ENCODE measurements at places on chromosomes 3 and 15.

GRCh38 chr3:117708601-117709000, 999.0 kb downstream of the TUSC7 start:
- DNase-seq: no peak

- no peak for DNase-seq
These were observed 674.8 kb downstream of the TBL1XR1 start for GRCh38 chr3:176522436-176522835.

DNA sequence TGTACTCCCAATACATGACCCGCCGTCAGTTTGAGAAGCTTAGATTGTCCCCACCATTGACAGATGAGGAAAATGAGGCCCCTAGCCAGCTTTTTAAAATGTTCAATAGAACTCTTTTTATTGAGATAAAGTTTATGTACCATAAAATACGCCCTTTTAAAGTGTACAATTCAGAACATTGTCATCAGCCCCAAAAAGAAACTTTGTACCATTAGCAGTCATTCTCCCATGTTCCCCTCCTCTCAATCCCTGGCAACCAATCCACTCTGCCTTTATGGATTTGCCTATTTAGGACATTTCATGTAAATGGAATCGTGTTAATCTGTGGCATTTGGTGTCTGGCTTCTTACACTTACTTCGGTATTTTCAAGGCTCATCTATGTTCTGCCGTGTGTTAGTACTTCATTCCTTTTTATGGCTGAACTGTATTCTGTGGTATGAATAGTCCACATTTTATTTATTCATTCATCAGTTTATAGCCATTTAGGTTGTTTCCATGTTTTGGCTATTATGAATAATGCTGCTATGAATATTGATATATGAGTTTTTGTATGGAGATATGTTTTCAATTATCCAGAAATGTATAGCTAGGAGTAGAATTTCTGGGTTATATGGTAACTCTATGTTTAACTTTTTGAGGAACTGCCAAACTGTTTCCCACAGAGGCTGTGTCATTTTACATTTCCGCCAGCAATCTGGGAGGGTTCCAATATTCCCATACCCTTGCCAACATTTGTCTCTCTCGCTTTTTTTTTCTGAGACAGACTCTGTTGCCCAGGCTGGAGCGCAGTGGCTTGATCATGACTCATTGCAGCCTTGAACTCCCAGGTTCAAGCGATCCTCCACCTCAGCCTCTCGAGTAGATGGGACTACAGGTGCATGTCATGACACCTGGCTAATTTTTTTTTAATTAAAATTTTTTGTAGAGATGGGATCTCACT, 15.3 kb upstream of the PTPN23 start:
- no peak for DNase-seq

GRCh38 chr15:92294759-92295158, 98.9 kb upstream of the ST8SIA2 start:
- DNase-seq: no peak

DNA sequence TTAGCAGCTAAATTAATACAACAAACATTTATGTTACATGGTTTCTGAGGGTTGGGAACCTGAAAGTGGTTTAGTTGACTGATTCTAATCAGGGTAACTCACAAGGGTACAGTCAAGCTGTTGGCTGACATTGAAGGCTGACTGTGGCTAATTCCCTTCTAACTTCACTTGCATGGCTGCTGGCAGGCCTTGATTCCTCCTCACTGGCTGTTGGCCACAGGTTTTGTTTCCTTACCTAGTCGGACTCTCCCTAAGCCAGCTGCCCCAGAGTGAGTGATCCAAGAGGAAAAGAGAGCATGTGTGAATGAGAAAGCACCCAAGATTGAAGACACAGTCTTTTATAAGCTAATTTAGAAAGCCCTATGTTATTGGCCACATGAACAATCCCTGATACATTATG, 700.1 kb downstream of the ROBO1 start:
- no peak for DNase-seq

DNA sequence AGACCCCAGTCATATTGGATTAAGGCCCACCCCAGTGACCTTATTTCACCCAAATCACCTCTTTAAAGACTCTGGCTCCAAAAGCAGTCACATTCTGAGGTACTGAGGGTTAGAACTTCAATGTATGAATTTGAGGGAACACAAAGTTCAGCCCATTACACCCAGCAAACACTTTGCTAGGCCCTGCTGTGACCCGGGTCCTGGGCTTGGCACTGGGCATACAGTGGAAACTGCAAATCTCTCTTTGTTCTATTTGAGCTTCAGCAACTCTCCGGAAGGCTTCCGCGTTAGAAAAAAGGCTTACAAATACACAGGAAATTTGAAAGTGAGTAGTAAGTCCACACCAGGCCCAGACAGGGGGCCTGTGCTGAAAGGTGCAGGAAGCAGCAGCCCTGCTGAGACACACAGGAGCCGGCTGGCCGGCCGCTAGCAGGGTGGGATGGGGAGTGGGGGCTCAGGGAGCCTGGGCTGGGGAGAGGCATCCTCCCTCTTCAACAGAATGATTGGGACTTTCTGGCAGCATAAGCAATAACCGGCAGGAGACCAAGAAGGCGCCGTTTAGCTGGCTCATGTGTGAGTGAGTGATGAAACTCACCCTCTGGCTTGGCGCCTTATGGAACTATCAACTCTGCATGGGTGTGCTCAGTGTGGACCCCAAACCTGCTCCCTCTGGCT, 13.0 kb downstream of the LIPC start:
- DNase-seq: no peak

GRCh38 chr15:98561169-98561941, 87.0 kb upstream of the IGF1R start:
- DNase-seq: no peak

GRCh38 chr3:123163141-123163540, 38.6 kb upstream of the SEC22A start:
- no peak for DNase-seq

DNA sequence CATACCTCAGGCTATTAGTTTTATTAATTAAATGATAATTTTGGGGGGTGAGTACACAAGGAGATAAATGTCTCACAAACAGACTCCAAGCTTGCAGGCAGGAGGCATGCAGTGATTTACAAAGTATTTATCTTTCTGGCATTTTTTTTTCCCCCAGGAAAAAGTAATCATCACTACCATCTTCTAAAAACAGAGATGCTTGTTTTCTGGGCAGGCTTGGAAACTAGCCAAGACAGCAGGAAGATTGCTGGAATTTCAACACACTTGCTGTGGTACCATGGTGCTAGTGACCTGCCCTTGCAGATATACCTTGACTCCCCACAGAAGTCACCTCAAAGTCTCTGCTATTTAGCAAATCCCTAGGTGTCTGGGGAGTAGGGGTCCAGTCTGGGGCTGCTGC, 732.8 kb upstream of the CFAP20DC start:
- DNase-seq: no peak

DNA sequence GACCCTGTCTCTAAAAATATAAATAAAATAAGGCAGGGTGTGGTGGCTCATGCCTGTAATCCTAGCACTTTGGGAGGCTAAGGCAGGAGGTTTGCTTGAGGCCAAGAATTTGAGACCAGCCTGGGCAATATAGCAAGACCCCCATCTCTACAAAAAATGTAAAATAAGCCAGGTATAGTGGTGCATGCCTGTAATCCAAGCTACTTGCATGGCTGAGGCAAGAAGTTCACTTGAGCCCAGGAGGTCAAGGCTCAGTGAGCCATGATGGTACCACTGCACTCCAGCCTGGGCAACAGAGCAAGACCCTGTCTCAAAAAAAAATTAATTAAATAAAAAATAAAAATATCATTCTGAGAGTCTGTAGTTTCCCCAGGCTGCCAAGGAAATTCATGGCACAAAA, 4.1 kb upstream of the JAGN1 start:
- no peak for DNase-seq

DNA sequence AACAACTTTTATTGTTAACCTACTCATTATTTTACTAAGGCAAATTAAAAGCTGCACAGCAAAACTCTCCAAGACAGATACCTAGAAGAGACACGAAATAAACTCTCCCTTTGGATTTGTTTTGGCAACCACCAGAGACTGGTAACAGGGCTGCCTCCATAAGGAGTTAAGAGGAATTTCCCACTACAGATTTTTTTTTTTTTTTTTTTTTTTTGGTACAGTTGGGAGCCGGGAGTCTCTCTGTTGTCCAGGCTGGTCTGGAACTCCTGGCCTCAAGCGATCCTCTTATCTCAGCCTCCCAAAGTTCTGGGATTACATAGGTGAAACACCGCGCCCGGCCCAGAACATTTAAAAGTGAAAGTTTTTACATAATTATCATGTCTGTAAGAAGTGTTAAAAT, 73.6 kb upstream of the VGLL4 start:
- peak; percentile 40 for DNase-seq

GRCh38 chr3:132709761-132710160, 12.4 kb downstream of the NPHP3 start:
- DNase-seq: no peak

DNA sequence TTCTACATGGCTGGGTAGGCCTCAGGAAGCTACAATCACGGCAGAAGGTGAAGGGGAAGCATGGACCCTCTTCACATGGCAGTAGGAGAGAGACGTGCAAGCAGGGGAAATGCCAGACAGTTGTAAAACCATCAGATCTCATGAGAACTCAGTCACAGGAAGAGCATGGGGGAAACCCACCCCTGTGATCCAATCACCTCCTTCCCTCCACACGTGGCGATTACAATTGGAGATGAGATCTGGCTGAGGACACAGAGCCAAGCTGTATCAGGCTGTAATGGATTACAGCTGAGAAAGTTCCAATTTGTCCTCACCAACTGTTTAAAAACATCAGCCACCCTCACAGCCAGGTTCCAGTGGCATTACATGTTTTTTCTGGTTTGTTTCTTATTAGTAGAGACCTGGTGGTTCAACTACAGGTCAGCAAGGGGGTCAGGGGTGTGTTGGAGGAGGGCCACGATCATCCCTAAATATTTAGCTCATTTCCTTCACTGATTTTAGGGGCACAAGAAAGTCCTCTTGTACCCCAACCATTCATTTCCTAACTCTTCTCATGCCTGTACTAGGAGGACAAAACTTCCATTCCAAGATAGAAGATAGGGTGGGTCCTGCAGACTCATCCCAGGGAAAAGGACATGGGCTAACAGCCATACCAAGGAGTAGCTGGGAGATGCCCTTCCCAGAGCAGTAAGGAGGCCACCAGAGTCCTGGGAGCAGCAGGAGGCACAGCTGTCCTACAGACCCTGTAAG, 54.4 kb downstream of the ANXA2 start:
- DNase-seq: no peak

DNA sequence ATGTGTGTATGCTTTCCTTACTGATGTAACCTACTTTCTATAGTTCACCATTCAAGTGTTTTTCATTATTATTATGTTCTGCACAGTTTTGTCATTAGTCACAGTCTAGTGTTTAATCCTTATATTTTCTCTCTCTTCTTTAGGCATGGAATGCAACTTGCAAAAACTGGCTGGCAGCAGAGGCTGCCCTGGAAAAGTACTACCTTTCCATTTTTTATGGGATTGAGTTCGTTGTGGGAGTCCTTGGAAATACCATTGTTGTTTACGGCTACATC, 6.9 kb downstream of the SUCNR1 start:
- peak; percentile 20 for DNase-seq

GRCh38 chr3:111509308-111509707, 32.7 kb upstream of the CD96 start:
- DNase-seq: no peak

DNA sequence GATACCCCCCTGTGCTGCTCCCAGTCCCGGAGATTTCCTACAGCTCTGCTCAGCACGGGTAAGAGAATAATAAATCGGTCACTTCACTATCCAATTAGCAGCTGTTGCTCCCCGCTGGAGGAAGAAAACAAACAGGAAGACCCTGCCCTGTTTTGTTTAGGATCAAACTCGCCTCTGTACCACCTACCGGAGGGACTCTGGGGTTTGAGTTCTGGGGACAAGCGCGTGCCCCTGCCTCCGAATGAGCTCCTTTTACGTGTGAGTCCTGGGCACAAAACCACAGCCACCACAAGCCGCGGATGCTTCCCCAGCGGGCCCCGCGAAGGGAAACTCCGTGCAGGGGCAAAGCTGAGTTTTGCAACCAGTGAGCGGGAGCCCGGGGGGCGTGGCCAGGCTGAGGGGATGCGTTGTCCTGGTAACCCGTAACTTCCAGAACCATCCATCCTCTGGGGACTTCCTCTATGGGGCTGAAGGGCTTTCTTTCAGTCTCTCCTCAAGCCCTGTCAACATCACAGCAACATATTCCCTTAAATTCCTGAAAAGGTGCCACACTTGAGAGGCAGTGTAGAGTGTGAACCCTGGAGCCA, 315.7 kb upstream of the PROK2 start:
- DNase-seq: peak; percentile 69

Measured in amniotic epithelial cell (primary cell).